Right lobe of liver (tissue), 6 donors: ENCODE measurements at places on chromosomes 2 and 18. TPM values are rescaled to one million over a fixed set of nuclear protein-coding genes. Genes with fewer than 3 reads are reported as not detected.

DNA sequence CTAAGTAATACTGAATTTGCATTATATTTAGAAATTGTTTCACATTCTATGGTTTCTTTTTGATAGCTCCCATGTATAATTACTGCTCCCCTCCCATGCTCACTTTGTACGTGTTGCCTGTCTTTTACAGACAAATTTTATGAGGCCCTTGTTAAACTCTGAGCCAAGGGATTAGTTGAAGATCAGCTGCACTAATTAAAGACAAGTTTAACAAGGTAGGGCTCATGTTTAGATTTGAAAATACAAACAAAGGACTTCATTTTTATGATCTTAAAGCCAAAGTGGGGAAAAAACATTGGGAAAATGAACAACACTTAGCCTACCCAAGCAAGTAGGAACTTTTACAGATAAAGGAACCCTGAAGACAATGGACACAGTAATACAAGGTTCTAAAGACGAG is 46.2 kb downstream of the ARHGAP28 start:
- no peaks in the 10 kb centered on the region for H3K27me3 ChIP-seq
- H3K36me3 ChIP-seq = no peaks in the 10 kb centered on the region
- H3K4me1 ChIP-seq = no peaks in the 10 kb centered on the region
- H3K27ac ChIP-seq = peak overlapping the region; percentile 33

- H3K4me3 ChIP-seq = no peak overlapping the region
- DNase-seq = peak; percentile 64
- H3K36me3 ChIP-seq = no peaks in the 10 kb centered on the region
- H3K4me1 ChIP-seq = no peaks in the 10 kb centered on the region
- no peaks in the 10 kb centered on the region for H3K27me3 ChIP-seq
- H3K27ac ChIP-seq = no peak overlapping the region
Observed at GRCh38 chr2:46294176-46294836, 2.9 kb upstream of the EPAS1 start.

The GCG gene
- not detected for total RNA-seq

DNA sequence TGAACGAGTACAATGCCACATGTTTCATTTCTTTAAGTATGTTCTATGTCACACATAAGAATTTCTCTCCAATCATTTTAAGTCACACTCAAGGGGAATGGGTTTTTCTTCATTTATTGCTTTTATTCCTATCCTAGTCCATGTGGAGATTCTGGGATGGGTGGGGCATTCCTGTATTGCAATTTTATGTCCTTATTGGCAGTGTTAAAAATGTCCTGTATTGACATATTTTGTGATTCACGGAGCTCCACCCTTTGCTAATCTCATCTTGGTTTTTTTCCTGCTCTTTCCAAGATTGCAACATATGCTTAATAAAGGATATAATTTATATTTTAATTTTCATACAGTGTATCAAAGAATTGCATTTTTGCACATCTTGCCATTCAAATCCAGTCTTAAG is 3.4 kb upstream of the TNFAIP6 start:
- H3K27ac ChIP-seq = no peak overlapping the region
- no peaks in the 10 kb centered on the region for H3K27me3 ChIP-seq
- H3K4me3 ChIP-seq = no peak overlapping the region

DNA sequence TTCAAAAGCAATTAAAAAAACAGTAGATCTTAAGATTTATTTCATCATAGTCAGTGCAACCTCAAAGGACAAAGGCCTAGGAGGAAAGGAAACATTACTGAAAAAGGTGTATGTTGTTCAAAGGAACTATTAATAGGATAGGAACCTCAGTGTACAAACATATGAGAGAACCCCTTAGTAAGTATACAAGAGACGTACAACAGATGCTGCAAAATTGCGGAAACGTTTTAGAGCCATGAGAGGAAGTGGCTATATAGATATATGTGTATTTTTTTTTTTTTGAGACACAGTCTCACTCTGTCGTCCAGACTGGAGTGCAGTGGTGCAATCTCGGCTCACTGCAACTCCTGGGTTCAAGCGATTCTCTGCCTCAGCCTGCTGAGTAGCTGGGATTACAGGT is 22.2 kb downstream of the PIK3C3 start:
- H3K4me1 ChIP-seq = no peaks in the 10 kb centered on the region
- no peaks in the 10 kb centered on the region for H3K27me3 ChIP-seq
- DNase-seq = no peak

The PRKAG3 gene
- not detected for total RNA-seq

- no peaks in the 10 kb centered on the region for H3K36me3 ChIP-seq
- H3K4me3 ChIP-seq = peak overlapping the region; percentile 42
- peak overlapping the region; percentile 60 for H3K27ac ChIP-seq
- DNase-seq = no peak
Observed at GRCh38 chr2:15561574-15562344, 625 bp upstream of the NBAS start.

DNA sequence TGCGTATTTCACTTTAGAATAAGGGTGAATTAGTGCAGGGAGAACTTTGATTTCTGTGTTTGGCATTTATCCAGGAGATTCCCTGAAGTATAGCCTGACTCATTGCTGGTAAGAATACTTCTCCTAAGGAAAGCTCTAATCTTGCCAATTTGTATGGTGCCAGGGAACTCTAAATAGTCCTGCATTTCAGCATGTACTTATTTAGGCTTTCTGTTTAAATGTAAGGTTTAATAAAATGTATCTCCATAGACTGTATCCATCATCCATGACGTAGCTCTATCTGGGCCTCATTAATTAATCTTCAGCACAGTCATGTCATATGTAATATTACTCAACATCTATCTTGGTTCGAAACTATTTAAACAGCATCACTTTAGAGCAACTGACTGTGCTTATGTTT is 127.7 kb downstream of the DOK6 start:
- H3K36me3 ChIP-seq = no peaks in the 10 kb centered on the region
- H3K4me1 ChIP-seq = no peaks in the 10 kb centered on the region
- H3K27ac ChIP-seq = no peak overlapping the region
- DNase-seq = no peak
- no peaks in the 10 kb centered on the region for H3K27me3 ChIP-seq
- no peak overlapping the region for H3K4me3 ChIP-seq

DNA sequence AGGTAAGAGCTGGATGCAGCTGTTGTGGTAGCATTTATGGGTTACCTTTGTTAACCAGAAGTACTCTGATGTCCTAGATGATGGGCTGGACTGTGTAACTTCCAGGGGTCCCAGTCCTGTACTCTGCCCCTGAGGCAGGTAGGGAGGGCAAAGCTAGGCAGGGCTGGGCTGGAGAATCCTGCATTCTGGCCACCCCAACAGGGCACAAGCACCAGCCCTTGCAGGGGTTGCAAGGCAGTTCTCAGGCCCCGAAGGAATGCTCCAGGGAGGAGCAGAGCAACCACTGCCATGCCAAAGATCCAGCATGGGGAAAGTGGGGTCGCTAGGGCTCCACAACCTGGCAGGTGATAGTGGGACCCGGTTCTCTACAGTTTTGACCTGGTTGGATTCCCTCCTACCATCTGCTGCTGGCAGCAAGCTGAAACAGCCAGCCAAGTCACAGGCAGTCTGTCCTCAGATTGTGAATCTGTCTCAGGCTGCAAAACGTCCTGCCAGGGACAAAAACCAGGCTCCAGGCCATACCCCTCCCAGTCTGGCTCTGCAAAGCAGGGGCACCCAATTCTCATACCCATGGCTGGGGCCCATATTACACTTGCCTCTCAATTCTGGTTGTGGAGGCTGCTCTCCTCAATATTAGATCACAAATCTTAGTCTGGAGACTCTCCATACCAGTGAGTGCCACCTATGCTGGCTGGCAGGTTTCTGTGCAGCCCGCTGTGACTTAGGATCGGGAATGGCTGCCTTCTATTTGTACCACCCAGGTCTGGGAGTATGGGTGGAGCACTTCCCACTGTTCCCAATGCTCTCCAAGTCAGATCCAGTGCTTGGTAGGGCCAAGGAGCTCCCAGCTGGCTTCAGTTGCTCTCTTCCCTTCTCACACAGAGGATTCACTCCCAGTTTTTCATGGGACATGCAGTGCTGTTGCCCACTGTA is 61.1 kb downstream of the SMCHD1 start:
- H3K36me3 ChIP-seq = peaks cover 22% of the 10 kb centered on the region
- H3K4me3 ChIP-seq = no peak overlapping the region
- no peaks in the 10 kb centered on the region for H3K27me3 ChIP-seq
- no peak overlapping the region for H3K27ac ChIP-seq
- H3K4me1 ChIP-seq = no peaks in the 10 kb centered on the region

DNA sequence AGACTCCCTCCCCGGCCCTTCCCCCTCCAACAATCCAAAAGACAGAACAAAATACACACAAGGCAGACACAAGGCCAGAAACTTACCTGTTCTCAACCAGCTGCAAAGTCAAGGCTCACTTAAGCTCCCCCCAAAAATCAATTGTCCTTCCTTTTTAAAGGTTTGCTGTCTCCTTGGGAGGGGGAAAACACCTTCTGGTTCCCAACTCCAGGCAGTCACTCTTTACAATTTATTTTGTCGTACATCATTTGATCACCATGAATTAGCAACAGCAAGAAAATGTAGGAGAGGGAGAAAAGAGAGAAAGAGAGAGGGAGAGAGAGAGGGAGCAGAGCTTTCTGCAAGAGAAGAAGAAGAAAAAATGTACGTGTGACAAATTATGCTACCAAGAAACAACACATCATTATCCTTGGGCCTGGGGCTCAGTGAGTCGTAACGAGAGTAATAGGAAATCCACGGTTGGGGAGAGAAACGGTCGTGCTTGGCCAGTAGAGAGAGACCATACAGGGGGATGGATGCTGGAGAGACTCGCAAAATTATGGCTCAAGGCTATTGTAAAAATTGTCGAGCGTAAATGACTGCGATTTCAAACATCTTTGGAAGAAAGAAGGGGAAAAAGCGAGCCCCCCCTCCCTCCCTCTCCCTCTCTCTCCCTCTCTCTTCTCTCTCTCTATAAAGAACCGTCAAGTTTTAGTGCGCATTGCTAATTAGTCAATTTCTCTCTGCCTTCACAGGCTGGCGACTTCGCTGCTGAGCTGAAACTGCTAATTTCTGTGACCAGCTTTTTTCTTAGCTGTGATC is at the start of gene KLHL14:
KLHL14 (minus strand) TSS at position 443 of the 801 bp plus-strand sequence. CDS start 2,432 bp downstream, outside the sequence.
- no peak for DNase-seq
- H3K36me3 ChIP-seq = no peaks in the 10 kb centered on the region
- no peak within 1 kb of the TSS for H3K27ac ChIP-seq
- no peaks in the 10 kb centered on the region for H3K4me1 ChIP-seq
- peak within 1 kb of the TSS; percentile 16 for H3K4me3 ChIP-seq
- H3K27me3 ChIP-seq = peaks cover 11% of the 10 kb centered on the region

- no peaks in the 10 kb centered on the region for H3K36me3 ChIP-seq
- H3K4me3 ChIP-seq = no peak overlapping the region
- H3K27ac ChIP-seq = peak overlapping the region; percentile 88
- H3K4me1 ChIP-seq = peaks cover 17% of the 10 kb centered on the region
- H3K27me3 ChIP-seq = no peaks in the 10 kb centered on the region
- DNase-seq = peak; percentile 18
Observed at GRCh38 chr2:20612925-20613916, 37.7 kb downstream of the HS1BP3 start.

GRCh38 chr18:43571078-43571689 is 293.9 kb upstream of the SYT4 start:
- H3K4me1 ChIP-seq = no peaks in the 10 kb centered on the region
- no peak overlapping the region for H3K27ac ChIP-seq
- no peak overlapping the region for H3K4me3 ChIP-seq
- no peak for DNase-seq

DNA sequence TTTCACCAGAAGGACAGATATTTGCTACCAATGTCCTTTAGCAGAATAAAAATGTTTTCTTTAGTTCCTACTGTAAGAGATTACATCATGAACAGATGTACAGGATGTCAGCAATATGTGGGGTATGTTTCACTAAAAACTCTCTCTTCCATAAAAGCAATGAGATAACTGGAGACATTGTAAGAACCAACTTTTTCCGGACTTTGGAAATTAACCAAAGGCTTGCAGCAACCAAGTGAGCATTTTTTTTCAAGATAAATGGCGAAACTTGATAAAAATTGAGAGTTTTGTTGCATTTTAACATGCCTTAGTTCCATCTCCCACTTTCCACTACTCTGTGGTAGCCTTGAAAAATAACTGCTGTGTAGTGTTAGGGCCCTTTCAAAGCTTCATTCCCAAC is 429.8 kb upstream of the CDH2 start:
- no peak overlapping the region for H3K27ac ChIP-seq
- no peak for DNase-seq
- H3K4me3 ChIP-seq = no peak overlapping the region

- no peak overlapping the region for H3K27ac ChIP-seq
- H3K27me3 ChIP-seq = no peaks in the 10 kb centered on the region
- no peak for DNase-seq
- H3K4me1 ChIP-seq = no peaks in the 10 kb centered on the region
- no peaks in the 10 kb centered on the region for H3K36me3 ChIP-seq
Observed at GRCh38 chr2:239116456-239117246, 268.8 kb downstream of the TWIST2 start.
